ENCODE measurements at places on chromosomes 4 and X.

GRCh38 chrX:47976254-47977151 lies 27.3 kb downstream of the ZNF182 start:
- no peak for DNase-seq

- no peak for DNase-seq
Measured at GRCh38 chrX:14508025-14508690, 21.2 kb upstream of the GLRA2 start.

- peak; percentile 53 for DNase-seq
Measured at GRCh38 chr4:176708771-176709311, 83.9 kb downstream of the VEGFC start.

- DNase-seq, result no peak
Measured at GRCh38 chrX:5650904-5651303, 577.8 kb downstream of the NLGN4X start.

GRCh38 chr4:14916554-14917297 lies 85.6 kb upstream of the CPEB2 start:
- DNase-seq, result peak; percentile 15

GRCh38 chr4:116752027-116752426 lies 333.3 kb downstream of the TRAM1L1 start:
- DNase-seq, result no peak

- no peak for DNase-seq
Measured at GRCh38 chr4:146814750-146815149, 130.9 kb downstream of the TTC29 start.
